ENCODE measurements at places on chromosomes 11 and 22. TPM values are rescaled to one million over a fixed set of nuclear protein-coding genes. Genes with fewer than 3 reads are reported as not detected.
A peak's percentile ranks its signal among the peaks of the same experiment; 100 is the strongest.

DNA sequence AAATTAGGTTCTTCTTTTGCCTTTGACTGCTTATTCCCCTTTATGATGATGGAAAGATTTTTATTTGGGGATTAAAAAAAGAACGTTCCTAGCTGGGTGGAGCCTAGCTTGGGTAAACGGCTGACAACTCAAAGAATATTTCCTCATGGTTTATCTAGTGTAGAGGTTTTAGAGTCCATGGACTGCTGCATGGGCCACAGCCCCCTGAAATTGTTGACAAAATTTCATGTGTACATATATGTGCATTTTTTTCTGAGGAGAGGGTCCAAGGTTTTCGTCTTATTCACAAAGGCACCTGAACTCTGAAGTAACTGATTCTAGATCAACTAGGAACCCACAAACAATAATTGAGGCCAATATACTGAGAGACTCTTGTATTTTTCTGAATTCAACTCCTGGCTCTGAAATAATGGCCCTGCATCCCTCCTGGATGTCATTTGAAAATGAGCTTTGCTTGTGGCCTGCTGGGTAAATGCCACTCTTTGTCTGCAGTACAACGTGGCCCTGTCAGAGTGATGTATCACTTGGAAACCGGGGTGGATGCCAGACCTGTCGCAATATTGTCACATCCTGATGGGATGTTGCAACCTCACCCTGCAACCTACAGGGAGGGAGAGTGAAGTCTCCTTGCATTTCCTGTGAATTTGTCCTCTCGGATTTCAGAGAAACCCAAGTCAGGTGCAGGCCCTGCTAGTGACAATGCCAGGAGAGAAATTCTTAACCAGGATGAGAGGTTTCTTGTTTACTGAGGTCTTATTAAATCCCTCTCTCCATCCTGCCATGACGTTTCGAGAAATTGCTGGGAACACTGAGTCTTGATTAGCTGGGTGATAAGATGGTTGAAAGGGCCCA is 33.8 kb downstream of the EHF start:
- peak; percentile 67 for DNase-seq

DNA sequence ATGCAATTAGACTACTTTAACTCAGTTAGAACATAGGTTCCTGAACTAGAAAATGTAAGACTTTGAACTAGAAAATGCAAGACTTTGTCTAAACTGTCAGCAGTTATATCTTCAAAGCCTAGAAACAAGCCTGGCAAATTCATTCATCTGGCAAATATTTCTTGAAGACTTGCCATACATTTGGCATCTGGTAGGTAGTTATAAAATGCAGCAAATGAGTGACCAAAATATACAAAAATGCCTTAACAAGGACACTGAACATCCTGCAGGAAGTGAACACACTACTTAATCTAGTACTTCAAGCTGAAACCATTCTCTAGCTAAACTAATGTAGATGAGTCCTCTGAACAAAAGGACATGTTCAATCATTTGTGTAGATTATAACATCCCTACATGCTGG is 84.7 kb upstream of the SCUBE2 start:
- no peak for DNase-seq

GRCh38 chr11:2899080-2899783 is 13.7 kb upstream of the CDKN1C start:
- DNase-seq, result no peak

DNA sequence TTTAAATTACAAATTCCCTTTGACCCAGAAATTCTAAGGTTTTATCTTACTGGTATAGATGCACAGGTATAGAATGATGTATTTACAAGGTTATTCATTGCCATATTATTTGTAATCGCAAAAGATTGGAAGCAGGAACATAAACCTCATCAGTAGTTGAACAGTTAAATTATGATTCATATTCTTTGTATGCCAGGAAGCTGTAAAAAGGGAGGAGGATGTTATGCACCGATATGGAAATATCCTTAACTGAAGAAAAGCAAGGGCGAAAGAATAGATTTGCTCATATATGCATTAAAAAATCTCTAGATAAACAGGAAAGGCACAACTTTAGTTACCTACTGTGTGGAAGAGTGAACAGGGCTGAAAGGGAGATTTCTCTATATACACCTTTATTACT is 36.7 kb downstream of the PPFIA1 start:
- no peak for DNase-seq

GRCh38 chr11:9250139-9250582 is 15.0 kb downstream of the DENND5A start:
- no peak for DNase-seq

GRCh38 chr11:28615542-28615941 is 507.4 kb downstream of the METTL15 start:
- no peak for DNase-seq

- peak; percentile 11 for DNase-seq
Measured at GRCh38 chr11:57432149-57432561, 5.2 kb upstream of the SLC43A3 start.

DNA sequence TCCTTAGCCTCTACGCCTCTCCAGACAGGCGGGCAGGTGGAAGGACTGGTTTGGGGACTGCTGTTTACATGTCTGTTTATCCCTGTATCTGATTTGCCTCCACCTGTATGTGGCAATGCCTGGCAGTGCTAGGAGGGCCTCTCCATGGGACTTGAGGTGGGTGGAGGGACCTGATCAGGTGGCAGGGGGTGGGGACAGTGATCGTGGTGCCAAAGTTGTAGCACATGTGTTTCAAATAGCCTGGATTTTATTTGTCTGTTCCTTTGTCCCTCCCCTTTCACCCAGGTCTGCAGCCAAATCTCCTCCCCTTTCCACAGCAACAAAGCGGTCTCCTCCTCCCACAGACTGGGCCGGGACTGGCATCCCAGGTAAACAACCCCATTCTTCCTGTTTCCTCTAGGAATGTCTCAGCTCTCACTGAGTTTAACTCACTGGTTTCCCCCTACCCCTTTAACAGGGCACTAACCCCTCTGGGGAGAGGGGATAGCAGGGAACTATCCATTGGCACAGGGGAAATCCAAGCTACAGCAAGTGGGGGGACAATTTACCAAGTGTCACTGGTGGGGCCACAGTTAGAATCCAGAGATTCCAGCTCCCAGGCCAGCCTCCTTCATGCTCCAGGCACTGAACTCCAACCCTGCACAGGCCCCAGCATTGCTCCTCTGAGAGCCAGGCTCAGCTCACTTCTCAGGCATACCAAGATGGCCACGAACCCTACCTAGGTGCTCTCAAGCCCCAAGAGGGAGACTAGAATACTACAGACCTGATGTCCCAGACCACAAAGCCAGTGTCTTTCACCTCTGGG is 22.9 kb upstream of the TLCD5 start:
- no peak for DNase-seq

- no peak for DNase-seq
Measured at GRCh38 chr11:68829581-68829980, 12.1 kb downstream of the CPT1A start.

RAG2 gene
- total RNA-seq, result not detected

TPBGL gene
- total RNA-seq, result 2.7 TPM

SF3A1 gene
- total RNA-seq, result 54.6 TPM

ATG13 gene
- 101 TPM for total RNA-seq

OR8B12 gene
- total RNA-seq, result not detected

ZNF215 gene
- 5.5 TPM for total RNA-seq

TRIM48 gene
- total RNA-seq, result 3.0 TPM

MPEG1 gene
- not detected for total RNA-seq

Measured in SK-MEL-5 (cell line).